ENCODE measurements at places on chromosomes 12 and 14.

GRCh38 chr14:105503296-105503640 lies 12.2 kb downstream of the TEDC1 start:
- no peak for DNase-seq

GRCh38 chr12:89376844-89377243 lies 24.5 kb upstream of the DUSP6 start:
- DNase-seq, result no peak

DNA sequence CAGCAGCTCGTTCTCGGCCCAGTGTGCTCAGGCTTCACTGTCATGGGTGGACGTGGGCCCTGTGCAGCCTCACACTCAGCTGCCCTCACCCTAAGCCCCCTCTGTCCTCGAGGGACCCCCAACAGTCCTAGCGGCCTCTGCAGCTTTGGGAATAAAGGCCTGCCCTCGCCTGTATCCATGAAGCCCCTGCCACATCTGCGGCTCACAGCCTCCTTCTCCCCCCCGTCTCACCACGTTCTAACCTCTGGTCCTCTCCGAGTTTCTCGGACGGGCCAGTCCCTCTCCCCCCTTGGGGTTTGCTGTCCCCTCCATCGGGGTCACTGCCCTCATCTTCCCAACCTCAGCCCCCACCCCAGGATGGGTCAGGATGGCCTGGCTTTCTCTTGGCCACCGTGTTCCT lies 30.2 kb upstream of the GALNT9 start:
- no peak for DNase-seq

DNA sequence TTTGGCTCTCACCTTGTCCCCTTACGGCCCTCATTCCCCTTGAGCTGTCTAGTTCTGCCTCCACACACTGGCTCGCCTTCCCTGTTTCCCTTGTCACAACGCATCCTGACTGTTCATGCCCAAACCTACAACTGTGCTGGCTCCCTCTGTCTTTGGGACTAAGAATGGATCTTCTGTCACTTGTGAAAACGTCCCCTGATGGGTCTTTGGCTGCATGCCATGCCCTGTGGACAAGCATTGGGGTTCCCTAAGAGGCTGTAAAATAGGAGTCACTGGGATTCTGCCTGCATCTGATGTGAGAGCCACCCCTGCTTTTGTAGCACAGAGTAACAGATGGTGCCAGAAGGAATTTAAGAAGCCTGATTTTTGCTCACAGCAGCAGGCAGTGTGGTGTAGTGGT lies 285.3 kb upstream of the CRY1 start:
- DNase-seq, result no peak

DNA sequence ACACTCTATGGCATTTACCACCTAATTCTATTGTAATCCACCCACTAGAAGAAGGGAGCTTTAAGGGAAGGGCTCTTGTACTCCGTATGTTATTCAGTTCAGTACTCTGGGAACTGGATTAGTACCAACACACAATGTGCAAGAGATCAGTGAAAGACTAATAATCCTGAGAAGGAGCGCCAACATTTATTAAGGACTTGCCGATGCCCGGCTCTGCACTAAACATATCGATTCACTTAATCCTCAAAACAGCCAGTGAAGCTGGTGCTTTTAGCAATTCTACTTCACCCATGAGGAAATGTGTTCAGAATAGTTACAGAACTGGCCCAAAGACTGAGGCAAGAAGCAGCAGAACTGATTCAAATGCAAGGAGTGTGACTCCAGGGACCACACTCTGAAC lies 80.9 kb downstream of the RPS6KA5 start:
- DNase-seq, result no peak

GRCh38 chr12:53051058-53051880 lies 1.4 kb downstream of the TNS2 start:
- peak; percentile 63 for DNase-seq

GRCh38 chr12:6387541-6387940 lies 3.6 kb downstream of the LTBR start:
- DNase-seq, result no peak

- no peak for DNase-seq
Measured at GRCh38 chr12:48352157-48352760, 1.5 kb upstream of the ZNF641 start.

DNA sequence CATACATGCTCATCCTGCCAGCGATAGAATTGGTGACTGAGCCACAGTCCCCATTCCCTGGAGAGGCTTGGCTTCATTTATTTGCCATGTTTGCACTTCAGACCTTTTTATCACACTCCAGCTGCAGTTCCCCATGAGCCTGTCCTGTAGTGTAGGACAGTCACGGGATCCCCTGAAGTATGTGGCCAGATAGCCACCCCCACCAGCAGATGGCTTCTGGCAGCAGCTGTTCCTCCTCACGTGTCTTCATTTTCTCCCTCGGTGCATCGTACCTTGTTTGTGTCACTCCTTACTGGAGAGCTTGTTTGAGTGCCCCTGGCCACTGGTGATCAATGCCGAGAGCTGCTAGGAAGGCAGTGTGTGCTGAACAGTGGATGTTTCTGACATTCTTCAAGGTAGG lies 40.2 kb downstream of the UBE3B start:
- no peak for DNase-seq

DNA sequence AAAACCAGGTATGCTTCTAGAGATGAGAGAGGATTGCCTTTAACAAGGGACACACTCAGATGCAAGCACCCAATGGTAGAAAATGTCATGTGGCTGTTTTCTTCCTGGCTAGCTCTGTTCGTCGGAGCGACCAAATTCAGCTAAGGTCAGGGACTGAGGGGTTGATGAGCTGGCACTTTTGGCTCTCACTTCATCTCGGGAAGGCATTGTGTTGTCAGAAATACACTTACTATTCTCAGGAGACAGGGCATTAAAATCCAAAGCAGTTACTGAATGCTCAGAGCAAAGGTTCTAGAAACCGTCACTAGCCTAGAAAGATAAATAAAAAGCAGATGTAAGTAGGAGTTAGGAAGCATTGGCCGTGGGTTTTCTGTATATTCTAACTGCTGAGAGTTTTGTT lies 275.7 kb upstream of the SSTR1 start:
- DNase-seq, result no peak

DNA sequence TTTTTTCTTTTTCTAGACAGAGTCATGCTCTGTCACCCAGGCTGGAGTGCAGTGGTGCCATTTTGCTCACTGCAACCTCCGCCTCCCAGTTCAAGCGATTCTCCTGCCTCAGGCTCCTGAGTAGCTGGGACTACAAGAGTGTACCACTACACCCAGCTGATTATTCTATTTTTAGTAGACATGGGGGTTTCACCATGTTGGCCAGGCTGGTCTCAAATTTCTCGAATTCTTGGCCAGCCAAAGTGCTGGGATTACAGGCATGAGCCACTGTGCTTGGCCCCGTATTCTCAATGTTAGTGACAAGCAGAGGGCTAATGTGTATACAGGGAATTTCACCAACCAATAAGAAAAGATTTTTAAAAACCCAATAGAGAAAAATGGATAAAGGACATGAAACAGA lies 8.4 kb downstream of the PLBD2 start:
- no peak for DNase-seq

DNA sequence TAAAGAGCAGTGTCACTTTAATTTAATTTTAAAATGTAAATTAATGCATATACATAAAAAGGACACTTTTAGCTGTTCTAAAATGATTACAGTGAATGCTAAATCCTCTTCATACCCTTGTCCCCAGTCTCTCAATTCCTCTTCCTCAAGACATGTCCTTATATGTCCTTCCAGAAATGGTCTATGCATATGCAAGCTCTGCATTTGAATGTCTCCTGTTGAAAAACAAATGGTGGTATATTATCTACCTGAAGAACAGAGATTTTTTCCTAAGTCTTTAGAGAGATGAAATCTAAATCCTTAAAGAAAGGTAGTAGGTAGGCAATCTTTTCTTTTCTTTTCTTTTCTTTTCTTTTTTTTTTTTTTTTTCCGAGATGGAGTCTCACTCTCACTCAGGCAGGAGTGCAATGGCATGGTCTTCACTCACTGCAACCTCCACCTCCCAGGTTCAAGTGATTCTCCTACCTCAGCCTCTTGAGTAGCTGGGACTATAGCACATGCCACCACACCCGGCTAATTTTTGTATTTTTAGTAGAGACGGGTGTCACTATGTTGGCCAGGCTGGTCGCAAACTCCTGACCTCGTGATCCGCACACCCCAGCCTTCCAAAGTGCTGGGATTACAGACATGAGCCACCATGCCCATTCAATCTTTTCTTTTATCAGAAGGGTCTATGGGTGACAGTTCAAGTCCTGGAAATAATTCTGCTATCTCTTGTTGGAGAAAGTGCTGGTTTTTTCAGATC lies 180.5 kb downstream of the PRKCH start:
- DNase-seq, result no peak

DNA sequence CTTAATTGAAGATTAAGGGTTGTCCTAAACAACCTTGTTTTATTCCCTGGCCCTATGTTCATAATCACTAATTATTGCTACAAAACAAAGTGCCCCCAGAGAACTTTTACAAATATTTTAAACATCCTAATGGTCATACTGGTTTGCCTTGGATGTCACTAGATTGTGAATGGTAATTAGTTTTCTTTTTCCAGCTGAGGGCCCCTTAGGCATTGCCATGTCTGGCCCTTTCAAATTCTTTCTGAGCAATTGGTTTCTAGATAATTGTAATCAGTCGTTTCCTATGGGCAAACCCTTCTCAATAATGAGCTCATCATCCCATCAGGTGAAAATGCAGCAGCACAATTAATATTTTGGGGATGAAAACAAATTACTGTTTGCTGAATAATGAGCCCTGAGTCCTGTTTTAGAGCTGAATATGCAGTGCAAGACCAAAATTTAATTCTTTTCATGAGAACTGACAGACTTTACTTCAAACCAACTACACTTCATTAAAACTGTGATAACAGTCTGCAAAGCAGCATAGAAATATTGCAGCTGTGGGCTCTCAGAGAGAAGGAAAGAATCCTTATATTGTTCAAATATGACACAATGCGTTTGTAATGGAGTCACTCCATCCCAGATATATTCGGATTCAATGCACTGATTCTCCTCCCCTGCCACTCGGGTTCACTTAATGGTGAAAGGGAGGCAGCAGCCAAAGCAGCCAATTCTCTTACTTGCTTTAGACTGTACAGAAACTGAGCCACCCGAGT lies 67.7 kb upstream of the ARHGAP5 start:
- DNase-seq, result no peak

DNA sequence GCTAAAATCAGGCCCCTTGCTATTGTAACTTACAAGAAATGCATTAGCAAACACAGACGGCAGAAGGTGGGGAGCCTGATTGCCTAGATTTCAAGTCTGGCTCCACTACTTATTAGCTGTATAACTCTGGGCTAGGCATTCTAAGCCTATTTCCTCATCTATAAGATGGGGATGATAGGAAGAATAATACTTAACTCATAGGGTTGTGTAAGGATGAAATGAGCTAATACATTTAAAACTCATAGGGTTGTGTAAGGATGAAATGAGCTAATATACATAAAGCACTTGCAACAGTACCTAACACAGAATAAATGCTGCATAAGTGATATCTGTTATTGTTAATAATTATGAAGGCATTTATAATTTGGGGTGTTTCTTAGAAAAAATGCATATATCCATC lies 60.1 kb upstream of the DIO2 start:
- DNase-seq, result no peak

DNA sequence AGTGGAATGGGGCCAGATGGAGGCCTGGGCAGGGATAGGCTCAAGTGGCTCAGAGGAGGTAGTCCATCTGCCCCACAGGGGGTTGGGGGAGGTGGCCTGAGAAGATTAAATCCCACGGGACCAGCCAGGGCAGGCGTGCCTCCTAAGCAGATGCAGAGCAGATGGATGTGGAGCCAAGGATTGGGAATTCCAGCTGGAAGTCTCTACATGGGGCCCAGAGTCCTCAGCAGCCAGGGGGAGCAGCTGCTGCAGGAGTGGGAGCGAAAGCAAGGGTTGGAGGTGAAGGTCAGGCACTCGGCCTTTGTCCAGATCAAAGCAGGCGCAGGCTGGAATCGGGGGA lies 42.4 kb upstream of the VRK1 start:
- DNase-seq, result no peak

- DNase-seq, result no peak
Measured at GRCh38 chr12:25253371-25254068, 2.8 kb upstream of the KRAS start.

DNA sequence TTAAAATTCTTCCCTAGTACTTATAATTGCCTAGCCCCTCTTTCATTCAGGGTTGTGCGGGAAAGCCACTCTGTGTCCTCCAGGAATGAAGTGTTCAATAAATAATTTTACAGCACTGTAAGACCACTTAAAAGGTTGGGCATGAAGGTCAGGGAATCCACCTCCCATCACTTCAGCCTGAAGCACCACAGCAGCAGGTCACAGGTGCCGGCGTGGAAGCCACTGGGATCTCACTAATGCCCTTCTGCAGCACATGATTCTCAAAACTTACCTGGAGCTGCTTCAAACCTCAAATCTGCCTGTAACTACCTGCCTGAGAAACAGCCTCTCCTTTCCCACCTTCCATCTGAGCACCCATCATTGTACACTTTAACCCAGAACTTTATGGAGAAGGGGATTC lies 159.5 kb downstream of the ANO4 start:
- DNase-seq, result no peak

DNA sequence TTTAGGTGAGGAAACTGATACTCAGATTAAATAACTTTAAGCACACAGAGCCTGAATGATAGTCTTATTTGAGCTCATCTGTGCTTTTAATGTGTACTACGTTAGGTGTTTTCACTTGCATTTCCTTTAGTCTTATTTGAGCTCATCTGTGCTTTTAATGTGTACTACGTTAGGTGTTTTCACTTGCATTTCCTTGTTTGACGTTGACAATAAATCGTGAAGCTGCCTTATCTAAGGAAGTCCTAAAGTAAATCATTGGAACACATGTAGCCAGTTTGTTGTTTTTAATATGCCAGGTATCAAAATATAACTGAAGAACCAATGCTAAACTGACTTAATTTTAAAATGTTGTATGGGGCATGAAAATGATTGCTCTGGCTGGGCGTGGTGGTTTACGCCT lies 2.0 kb downstream of the RAP1B start:
- DNase-seq, result no peak

- DNase-seq, result peak; percentile 74
Measured at GRCh38 chr12:7498809-7499208, 4.8 kb downstream of the CD163 start.

DNA sequence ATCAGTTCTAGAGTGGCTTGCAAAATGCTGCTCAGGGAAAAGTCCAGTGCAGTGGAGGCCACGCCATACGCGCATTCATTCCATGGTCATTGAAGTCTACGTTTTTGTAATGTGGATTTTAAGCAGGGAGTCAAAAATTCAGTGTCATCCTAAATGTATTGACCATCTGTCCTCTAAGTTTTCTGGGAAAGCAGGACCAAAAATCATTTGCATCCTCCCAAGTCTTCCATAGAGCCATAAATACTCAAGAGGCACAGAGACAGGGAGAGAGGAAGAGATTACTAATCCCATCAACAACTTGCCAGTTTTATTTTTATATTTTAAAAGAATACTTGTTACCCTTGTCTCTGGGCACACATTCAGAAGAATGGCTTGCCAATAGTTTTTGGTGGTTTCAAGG lies 36.9 kb downstream of the RHOJ start:
- no peak for DNase-seq

- no peak for DNase-seq
Measured at GRCh38 chr12:46460682-46461210, 88.2 kb upstream of the SLC38A2 start.

DNA sequence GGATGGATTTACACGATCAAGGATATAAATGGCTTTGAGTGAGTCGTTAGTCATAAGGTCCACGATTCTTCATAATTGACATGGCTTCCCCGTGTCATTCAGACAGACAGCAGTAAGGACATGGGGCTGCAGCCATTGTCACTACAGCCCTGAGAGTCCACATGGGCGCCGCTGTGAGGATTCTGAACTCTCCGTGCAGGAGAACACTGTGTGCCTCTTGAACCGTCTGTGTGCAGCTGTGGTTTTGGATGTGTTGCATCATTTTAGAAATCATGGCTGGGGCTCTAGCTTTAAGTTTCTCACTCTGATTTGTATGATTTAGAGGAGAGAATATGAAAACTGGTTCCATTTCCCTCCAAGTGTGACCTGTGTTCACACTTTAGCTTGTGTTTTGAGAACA lies 47.2 kb downstream of the NPAS3 start:
- no peak for DNase-seq
